ENCODE measurements at places on chromosomes 6 and 20.
A peak's percentile ranks its signal among the peaks of the same experiment; 100 is the strongest.

GRCh38 chr6:170561555-170561954 lies 7.4 kb downstream of the TBP start:
- DNase-seq, result no peak

GRCh38 chr20:48941467-48941866 lies 20.0 kb downstream of the ARFGEF2 start:
- no peak for DNase-seq

DNA sequence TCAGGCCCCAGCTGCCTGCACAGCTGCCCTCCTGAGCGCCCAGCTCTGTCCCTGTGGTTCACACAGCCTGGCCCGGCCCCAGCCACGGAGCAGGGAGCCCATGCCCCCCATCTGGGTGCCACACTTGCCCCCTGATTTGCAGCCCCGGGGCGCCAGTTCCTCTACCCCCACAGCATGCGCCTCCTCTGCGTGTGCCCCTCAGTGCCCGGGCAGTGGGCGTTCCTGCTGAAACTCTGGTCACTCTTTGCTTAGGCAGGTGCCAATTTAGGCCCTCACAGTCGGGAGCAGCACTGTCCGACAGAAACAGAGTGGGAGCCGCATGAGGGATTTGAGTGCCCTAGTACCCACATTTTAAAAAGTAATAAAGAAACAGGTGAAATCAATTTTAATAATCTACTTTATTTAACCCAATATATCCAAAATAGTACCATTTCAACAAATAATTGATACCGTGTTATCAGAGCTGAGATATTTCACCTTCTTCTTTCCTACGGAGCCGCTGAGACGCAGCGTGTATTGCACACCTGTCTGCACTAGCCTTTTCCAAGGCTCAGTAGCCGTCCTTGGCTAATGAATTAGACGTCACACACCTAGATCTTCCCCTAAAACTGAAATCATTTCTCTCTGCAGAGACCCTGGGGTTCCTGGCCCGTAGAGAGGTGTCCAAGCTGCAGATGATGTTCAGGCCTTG lies 106.4 kb downstream of the ASXL1 start:
- no peak for DNase-seq

DNA sequence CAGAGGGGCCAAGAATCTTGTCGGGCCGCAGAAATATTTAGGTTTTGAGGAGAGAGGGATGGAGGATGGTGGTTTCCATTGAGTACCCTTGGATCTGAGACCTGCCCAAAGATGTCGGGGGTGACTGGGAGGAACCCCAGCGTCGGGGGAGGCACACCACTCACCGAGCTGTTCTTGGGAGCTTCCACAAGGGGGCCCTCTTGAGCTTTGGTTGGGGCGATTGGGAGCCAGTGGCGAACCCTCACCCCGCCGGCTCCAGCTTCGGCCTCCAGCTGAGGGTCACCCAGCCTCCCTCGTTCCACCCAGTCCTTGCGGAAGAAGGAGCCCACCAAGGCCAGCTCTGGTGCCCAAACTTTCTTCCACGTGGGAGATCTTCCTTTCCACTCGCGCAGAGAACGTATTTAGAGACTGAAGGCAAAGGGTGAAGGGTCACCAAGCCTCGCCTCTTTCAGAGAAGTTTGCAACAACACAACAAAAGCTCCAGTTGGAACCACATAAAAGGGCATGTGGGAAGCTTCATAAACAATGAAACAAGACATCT lies 33.6 kb downstream of the APCDD1L start:
- DNase-seq, result peak; percentile 28

DNA sequence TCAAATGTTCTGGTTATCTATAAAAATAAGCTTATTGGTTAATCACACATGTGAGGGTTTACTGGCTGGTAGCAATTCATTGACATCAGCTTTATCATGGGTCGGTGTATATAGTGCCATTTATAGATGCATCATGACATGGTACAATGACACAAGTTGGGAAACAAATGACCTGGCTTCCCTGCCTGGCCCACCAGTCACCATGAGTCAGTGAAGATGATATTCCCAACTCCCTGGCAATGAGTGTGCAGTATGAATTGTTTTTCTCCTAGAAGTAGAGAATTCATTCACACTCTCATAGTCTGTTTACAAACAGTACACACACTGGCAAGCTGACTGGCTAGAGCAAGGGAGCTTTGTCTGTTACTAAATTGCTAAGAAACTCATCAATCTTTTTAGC lies 37.2 kb upstream of the CALHM6 start:
- DNase-seq, result no peak

GRCh38 chr20:64115171-64115911 lies 8.0 kb upstream of the NPBWR2 start:
- DNase-seq, result no peak

All from stimulated activated CD8-positive, alpha-beta memory T cell treated with anti-CD3 and anti-CD28 coated beads, Interleukin-7, amount 100 ng/mL, for 24 hours (primary cell).